Activated gamma-delta T cell treated with Interleukin-2 at 50 U/mL for 16 hours (primary cell): ENCODE measurements at places on chromosomes 12 and 14.

- no peak for DNase-seq
Observed at GRCh38 chr12:52860102-52860823, 11.5 kb upstream of the KRT78 start.

GRCh38 chr12:3905664-3906063 lies 32.5 kb upstream of the PARP11 start:
- no peak for DNase-seq

DNA sequence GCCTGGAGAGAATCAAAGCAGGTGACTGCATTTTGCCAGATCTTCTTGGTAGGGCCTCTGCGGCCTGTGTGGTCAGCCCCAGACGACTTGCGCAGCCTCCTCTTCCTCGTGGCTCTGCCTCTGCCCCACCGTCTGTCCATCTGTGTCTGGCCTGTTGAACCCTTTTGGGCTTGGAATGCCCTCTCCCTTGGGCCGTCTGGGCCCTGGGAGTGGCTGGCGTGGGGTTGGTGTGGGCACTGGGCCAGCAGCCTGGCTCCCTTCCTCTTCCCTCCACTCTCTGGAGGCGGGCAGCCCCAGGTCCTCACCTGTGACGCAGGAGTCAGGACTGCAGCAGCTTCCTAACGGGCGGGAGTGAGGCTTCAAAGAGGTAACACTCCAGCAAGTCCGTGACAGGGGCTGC lies 9.7 kb upstream of the CCDC197 start:
- DNase-seq, result no peak

- DNase-seq, result no peak
Observed at GRCh38 chr12:53252349-53252916, 15.7 kb upstream of the ESPL1 start.

GRCh38 chr12:46256942-46257341 lies 11.9 kb downstream of the SLC38A1 start:
- DNase-seq, result no peak

DNA sequence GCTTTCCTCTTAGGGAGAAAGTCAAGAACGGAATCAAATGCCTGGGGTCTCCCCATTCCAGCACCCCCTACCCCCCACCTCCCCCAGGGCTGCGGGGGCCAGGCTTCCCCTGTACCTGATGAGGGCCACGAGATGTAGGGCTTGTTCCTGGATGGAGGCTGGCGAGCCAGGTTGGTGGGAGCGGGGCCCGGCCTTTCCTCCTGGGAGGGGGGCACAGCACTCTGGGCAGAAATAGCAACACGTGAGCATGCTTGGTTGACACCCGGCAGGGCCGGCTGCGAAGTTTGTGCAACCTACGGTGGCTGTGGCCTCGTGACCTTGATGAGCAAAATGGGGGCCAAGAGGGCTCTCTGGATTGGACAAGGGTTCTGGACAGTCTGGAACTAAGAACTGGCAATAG lies 15.7 kb downstream of the AMN start:
- DNase-seq, result no peak

DNA sequence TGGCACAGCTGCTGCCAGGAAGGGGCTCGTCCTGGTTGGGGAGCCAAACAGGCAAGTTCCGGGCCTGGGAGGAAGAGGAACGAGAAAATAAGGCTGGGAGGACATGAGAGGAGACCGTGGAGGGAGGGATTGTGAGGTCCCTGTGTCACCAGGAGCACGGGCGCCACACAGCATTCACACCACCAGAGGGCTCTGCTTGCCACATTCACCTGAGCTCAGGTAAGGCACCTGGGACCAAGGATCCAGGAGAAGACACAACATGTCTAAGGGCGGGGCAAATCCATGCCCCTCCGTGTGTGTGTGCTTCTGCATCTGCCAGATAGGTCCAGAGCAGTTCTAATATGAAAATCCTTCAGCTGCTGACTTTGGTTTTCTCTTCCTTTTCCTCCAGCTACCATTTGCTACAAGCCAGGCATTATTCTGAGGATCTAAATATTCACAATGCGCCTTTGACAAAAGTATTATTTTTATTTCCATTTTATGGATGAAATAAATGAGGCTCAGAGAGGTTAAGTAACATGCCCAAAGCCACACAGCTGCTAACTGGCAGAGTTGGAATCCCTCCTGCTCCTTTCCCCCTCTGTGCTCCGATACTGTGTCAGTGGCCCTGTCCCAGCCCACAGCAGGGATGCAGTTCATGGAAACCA lies 14.6 kb downstream of the RAPGEF3 start:
- DNase-seq, result peak; percentile 59

GRCh38 chr14:57478050-57478449 lies 15.6 kb downstream of the CCDC198 start:
- DNase-seq, result no peak

- no peak for DNase-seq
Observed at GRCh38 chr14:58533446-58533845, 104.3 kb upstream of the DACT1 start.

GRCh38 chr12:57276935-57277563 lies 26.1 kb upstream of the STAC3 start:
- no peak for DNase-seq

GRCh38 chr14:32698831-32699230 lies 239.8 kb upstream of the NPAS3 start:
- no peak for DNase-seq

DNA sequence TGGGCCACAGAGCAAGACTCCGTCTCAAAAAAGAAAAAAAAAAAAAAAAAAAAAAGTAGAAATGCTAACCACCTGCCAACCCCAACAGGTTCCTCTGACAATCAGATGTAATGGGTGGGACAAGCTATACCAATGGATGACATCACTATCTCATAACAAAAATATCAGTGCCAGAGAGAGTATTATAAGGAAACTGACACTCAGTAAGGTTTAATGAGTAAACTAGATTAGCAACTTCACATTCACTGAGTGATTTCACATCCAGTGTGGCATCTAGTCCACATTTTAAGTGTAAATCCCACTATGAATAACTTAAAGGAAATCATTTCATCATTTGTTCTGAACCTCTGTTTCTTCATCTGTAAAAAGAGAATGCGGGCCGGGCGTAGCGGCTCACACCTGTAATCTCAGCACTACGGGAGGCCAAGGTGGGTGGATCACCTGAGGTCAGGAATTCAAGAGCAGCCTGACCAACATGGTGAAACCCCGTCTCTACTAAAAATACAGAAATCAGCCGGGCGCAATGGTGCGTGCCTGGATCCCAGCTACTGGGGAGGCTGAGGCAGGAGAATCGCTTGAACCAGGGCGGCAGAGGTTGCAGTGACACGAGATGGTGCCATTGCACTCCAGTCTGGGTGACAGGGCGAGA lies 1.8 kb downstream of the SART3 start:
- DNase-seq, result no peak

DNA sequence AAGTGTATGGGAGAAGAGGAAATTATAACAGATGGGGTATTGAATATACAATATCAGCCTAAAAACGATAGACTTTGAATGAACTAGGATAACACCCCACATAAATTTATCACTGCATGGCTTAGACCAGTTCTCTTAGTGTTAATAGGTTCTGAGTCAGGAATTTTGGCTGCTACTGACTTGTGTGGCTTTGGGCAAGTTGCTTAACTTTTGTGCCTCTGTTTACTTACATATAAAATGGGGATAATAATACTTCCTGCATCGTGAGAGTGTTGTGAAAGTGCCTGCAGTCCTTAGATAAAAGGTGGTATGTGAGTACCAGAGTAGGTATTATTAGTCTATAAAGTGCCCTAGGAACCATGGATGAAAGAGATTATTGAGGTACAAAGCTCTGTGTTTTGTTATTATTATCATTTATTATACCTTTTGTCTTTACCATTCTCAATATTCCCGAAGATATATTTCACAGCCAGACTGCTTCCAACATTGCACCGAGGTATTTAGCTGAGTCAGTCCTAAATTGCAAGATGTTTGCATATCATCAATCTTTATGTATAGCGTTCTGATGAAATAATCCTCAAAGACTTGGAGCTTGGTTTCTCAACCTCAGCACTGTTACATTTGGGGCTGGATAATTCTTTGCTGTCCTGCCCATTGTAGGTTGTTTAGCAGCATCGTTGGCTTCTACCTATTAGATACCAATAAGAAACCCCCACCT lies 2.3 kb upstream of the PAWR start:
- no peak for DNase-seq

- no peak for DNase-seq
Observed at GRCh38 chr14:89000007-89000942, 175.8 kb downstream of the TTC8 start.

- DNase-seq, result no peak
Observed at GRCh38 chr14:98984027-98984718, 287.8 kb downstream of the BCL11B start.

DNA sequence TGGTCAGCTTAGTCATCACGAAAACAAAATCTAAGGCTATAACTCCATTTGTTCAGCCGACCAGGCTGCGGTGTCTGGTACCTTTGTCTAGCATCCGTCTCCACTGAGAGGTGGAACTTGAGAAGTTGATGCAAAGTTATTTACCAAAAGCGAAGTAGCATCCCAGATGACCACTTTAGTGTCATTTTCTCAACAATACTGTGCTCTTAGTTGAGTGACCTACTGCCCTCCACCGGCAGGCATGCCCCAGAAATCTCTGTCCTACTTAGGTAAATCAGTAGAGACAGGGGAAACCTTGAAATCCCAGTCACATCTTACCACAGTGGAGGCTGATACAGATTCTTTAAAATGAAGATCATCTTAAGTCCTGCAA lies 1.3 kb upstream of the ST8SIA1 start:
- no peak for DNase-seq

DNA sequence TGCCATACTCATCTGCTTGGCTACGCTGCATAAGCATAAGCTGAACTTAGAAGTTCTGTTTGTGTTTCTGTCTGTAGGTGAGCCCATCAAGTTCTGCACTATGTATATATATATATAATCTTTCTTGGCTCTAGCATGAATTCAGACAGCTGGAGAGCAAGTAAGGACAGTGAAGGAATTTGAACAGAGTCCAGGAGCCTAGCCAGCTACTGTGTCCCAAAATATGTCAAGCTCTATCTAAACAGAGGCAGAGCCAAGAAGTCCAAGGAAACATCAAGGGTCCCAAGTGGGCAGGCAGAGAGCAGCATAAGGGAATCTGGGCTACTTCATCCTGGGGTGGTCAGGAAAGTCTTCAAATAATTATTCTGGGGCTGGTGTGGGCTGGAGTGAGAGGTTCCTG lies 118.5 kb upstream of the NPAS3 start:
- no peak for DNase-seq

- no peak for DNase-seq
Observed at GRCh38 chr12:114123108-114123507, 157.0 kb upstream of the RBM19 start.

DNA sequence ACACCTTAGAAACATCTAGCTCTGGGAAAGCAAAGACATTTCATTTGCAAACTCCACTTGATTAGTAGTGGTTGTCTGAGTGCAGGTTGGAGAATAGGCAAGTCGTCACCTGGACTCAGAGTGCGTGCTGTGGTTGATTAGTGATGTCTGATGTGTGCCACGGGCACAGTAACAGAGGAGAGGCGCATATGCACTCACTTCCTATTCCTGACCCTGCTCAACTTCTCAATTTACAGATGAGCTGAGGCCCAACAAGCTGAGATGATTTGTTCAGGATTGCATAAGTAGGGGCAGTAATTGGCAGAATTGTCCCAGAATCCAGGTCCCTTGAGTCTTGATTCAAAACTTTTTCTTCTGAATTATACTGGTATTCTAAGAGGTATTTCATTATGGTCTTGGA lies 44.9 kb downstream of the ADCK1 start:
- DNase-seq, result no peak

DNA sequence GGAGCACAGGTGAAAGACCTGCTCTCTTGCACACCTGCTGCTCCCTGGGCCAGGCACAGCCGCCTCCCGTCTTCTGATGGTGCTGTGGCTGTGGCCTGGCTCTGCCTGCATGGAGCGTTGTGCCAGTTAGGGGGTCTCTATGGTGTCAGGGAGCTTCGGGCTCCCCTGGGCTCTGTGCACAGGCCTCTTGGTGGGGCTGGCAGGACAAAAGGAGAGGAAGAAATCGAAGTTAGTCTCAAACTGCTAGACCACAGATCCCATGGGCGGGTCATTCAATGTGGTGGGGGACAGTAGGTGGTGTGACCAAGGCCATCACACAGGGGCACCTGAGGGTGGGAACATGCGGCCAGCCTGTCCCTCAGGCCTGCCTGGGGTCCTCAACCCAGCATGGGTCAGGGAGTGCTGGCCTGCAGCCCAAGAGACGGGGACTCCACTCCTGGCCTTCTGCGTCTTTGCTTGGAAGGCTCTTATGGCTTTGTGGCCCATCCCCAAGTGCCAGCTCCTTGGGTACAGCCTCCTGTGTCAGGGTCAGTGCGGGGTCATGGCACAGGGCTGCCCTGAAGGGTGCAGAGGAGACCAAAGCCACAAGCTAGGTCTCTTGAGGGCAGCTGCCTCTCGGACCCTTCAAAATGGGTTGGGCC lies 84.1 kb downstream of the KIF26A start:
- DNase-seq, result no peak

DNA sequence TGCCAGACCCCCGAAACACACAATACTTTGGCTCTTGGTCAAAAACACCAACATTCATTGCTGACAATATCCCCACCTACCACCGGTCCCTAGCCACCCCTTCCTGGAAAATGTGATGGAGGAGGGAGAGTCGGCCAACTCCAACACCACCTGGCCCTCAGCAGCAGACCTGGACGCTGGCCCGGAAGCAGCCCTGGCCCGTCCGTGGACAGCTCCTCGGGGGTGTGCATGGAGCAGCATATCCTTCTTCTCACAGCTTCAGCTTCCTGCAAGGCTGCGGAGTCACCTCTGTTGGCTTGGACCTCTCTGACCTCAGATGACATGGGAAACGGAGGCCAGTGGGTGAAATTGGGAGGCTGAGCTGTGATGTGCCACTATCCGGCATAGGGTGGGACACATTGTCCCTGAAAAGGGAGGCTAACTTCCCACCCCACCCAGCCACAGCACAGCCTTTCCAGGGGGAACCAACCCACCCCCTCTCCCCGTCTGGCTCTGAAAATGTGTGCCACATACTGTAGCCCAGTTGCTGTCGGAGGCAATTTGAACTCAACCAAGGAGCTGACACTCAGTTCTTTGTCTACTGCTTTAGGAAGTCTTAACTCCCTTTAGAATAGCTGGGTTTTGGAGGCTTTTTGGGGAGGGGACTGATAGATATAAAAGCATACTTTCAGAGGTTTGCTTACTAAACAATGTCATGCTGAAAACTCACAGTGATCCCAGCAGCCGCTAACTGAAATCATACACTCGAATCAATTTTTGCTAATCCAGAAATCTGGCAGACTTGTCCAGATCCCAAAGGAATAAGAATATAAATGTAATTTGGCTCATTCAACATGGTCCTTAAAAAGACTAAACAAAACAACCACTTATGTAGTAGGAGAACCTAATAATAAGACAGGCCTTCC lies 43.1 kb upstream of the LTA4H start:
- DNase-seq, result no peak

DNA sequence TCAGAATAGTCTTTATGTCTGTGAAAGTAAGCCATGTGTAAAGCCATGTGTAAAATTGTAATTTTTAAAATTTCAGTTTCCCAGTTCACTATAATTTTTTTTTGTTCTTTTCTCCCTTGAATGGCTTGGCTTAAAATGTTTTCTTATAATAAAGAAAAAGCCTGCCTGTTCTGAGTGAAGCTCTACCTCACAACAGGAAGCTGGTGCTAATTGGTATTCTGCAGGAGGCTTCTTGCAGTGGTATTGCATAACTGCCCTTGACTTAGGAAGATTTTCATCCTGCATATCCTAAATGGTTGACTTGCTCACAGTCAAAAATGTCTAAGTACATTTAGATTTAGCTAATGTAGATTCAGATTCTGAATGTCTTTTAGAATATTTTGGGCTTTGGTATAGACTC lies 49.5 kb downstream of the ATP2A2 start:
- DNase-seq, result no peak

GRCh38 chr12:53807322-53807860 lies 55.6 kb upstream of the CISTR start:
- no peak for DNase-seq
